CD4-positive, alpha-beta memory T cell (primary cell): ENCODE measurements at places on chromosomes 7 and 10. TPM values are rescaled to one million over a fixed set of nuclear protein-coding genes. Genes with fewer than 3 reads are reported as not detected.

- DNase-seq = no peak
Measured at GRCh38 chr7:106129291-106129690, 17.2 kb upstream of the SYPL1 start.

The C7orf33 gene
- total RNA-seq = not detected

The NOS3 gene
- total RNA-seq = 4.0 TPM

GRCh38 chr7:136877990-136878389 is 9.5 kb downstream of the CHRM2 start:
- DNase-seq = no peak

DNA sequence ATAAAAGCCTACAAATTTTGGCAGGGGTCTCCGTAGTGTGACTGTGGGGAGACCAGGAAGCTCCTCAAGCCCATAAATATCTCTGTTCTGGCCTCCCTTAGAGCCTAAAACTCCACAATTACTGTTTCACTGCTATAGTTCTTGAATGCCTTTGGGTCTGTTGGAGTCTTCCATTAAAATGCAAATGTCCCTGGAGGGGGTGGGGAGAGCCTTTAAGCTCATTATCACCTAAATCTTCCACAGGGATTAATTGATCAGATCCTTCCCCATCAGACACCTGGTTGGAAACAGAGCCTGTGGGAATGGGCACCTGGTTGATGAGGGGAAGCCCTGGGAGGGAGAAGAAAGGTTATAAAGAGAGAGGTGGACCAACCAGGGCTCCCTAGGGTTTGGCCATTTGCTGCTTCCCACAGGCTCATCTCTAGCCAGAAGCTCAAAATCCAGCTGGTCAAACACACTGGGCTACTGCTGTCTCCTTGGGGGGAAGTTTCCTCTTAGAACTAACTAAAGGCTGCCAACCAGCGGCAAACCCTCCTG is 718.2 kb downstream of the LRMDA start:
- no peak for DNase-seq

- no peak for DNase-seq
Measured at GRCh38 chr7:318476-318875, 28.5 kb downstream of the FOXL3 start.

- DNase-seq = no peak
Measured at GRCh38 chr10:127982601-127983000, 75.7 kb downstream of the PTPRE start.

The TAS2R41 gene
- total RNA-seq = 0.73 TPM

DNA sequence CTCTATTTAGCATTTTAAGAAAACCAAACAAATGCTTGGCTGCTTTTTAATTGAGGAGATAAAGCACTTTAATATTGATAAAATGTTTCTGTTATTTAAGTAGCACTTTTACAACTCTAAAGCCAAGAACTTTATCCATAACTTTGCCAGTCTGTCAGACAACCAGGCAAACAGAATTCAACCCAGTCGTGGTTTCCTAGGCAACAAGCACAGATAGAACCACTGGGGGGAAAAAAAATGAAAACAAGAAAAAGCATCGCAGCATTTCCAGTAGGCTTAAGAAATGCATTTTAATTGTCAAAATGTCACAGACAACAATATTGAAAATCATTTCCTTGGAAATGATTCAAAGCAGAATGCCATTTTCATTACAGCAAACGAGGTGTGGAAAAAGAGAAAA is 323.4 kb downstream of the PARD3 start:
- DNase-seq = no peak

The COL28A1 gene
- 0.15 TPM for total RNA-seq

- DNase-seq = no peak
Measured at GRCh38 chr7:27835376-27835775, 95.4 kb downstream of the TAX1BP1 start.

DNA sequence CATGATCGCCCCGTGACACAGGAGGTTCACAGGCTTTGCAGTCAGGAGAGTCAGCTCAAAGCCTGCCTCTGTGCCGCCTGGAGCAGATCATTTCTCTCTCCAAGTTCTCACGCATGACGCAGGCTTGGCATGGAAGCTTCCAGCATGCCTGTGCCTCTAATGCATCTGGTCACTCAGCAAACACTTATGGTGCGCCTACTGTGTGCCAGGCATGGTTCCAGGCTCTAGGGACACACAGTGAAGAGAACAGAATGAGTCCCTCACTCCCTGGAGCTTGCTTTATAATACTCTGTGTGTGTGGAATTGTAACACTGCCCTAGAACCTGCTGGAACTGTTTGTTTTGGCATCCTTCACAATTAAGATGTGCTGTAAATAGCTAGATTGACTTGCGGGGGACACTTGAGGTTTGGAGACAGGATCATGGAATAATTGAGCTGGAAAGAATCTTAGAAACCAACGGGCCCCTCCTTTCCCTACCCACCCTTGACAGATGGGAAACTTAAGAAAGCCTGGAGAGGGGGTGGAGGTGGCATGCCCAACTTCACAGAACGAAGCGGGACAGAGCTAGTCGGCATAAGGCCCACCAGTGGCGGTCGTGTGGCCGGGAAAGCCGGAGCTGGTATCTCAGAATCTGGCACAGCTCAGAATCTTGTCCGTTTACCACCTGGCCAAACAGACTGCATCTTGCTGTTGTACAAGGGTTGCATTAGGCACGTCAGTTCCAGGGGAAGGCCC is 4.6 kb upstream of the MYH16 start:
- no peak for DNase-seq

GRCh38 chr7:63071920-63072319 is 926.7 kb upstream of the ZNF722 start:
- no peak for DNase-seq
